ENCODE measurements at places on chromosomes 6 and 20.

- peak; percentile 28 for DNase-seq
These were observed 118.1 kb downstream of the SYNDIG1 start for GRCh38 chr20:24587384-24588046.

- DNase-seq = no peak
These were observed 214.0 kb downstream of the CLIC5 start for GRCh38 chr6:45801471-45802289.

DNA sequence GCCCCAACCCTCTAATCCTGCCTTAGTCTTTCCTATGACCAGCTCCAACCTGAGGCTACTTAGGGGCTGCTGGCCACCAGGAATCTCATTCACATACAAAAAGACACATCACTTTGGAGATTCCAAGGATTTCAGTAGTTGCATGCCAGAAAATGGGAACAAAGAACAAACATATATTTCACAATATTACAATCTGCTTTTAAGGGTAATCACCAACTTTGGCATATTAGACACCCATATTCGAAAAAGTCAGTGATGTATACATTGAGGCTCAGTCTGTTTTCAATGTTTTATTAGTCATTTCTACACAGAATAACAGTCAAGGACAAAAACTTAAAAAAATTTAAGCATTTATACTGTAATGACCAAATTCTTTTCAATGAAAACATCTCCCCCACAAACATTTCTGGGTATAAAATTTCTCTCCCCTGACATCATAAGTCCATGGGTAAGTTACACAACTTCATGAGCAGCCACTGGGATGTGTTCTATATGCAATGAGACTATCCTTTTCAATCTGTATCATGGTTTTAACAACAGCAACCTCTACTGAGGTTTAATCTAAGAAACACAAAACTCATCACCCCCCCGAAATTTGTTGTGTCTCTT lies 103.5 kb downstream of the MAP7 start:
- no peak for DNase-seq

GRCh38 chr20:24684956-24685691 lies 215.7 kb downstream of the SYNDIG1 start:
- DNase-seq = peak; percentile 52

DNA sequence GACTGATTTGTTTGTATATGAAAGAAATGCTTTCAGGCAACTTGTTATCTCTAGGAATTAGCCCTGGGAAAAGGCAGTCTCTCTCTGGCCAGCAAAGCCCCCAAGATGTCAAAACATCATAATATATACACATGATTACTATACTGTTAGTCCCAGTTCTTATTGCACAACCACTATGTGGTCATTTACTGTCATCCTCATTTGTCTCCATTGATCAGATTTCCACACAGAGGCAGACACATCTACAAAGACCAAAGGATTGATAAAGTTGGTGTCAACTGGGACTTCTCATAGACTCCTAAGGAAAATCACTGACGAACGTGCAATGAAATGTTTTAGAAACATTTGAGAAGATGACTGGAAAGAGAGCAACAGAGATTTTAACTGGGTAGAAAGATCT lies 71.9 kb upstream of the POPDC3 start:
- DNase-seq = no peak

- peak; percentile 60 for DNase-seq
These were observed 156.8 kb downstream of the DNAH8 start for GRCh38 chr6:38871741-38872568.

GRCh38 chr20:1212607-1213396 lies 9.5 kb downstream of the C20orf202 start:
- DNase-seq = peak; percentile 85

- DNase-seq = no peak
These were observed 62.4 kb downstream of the PREX1 start for GRCh38 chr20:48765359-48765758.

- no peak for DNase-seq
These were observed 5.5 kb upstream of the HLA-E start for GRCh38 chr6:30483677-30484279.

GRCh38 chr6:142810952-142811514 lies 133.9 kb downstream of the HIVEP2 start:
- DNase-seq = no peak

DNA sequence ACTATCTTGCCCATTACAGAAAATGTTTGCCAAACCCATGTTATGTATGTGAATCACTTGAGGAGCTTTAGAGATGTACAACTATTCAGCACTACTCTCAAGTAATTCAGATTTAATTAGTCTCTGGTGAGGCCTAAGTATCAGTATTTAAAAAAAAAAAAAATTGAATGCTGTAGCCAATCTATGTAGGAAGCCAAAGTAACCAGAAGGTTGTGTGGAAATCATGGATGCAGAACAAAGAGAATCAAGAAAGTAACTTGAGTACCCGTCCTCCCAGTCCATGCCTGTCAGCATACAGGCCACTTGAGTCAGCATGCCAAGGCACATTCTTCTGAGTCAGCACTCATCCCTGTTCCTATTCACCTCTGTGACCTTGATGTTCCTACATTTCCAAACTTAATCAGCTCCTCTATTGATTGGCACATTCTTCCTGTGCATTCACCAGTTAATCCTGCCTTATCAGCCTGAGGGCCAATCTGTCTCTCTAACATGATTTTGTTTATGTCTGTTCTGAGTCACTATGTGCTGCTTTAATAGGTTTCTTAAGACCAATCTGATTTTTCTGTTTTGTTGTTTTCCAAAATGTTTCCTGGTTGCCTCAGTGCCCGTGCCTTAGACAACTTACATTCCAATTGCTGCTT lies 165.6 kb downstream of the KCNQ5 start:
- DNase-seq = no peak

DNA sequence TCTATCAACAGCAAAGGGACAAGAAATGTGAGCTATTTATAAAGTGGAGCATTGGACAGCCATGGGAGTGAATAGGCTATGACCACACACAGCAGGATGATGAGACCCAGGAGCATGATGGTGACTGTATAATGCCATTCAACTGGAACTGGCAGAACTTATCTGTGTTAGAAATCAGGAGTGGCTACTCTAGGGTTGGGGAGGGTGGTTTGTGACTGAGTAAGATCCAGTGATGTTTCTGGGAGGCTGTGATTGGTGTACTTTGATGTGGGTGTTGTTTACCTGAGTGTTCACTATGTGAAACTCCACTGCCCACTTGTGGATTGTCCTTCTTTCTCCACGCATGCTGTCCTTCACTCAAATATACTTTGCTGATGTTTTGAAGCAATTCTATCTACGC lies 11.5 kb upstream of the HLA-B start:
- no peak for DNase-seq

GRCh38 chr6:124577734-124578281 lies 384.4 kb upstream of the RNF217 start:
- DNase-seq = no peak

- no peak for DNase-seq
These were observed 90.0 kb downstream of the SLC22A23 start for GRCh38 chr6:3366596-3367413.

- no peak for DNase-seq
These were observed 35.6 kb upstream of the TBC1D20 start for GRCh38 chr20:497979-498378.

DNA sequence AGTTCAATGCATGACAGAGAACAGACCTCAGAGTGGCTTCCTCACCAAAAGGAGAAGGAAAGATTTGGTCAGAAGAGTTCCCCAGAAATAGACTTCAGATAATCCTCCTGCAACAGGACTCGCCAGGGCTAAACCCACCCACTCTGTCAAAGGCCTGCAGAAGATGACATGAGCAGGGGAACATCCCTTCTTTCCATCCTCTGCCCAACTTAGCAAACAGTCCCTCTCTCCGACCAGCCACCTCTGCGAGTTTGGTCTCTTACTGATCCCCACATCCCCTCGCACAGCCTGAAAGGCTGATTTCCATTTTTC lies 7.5 kb downstream of the NFATC2 start:
- DNase-seq = no peak

DNA sequence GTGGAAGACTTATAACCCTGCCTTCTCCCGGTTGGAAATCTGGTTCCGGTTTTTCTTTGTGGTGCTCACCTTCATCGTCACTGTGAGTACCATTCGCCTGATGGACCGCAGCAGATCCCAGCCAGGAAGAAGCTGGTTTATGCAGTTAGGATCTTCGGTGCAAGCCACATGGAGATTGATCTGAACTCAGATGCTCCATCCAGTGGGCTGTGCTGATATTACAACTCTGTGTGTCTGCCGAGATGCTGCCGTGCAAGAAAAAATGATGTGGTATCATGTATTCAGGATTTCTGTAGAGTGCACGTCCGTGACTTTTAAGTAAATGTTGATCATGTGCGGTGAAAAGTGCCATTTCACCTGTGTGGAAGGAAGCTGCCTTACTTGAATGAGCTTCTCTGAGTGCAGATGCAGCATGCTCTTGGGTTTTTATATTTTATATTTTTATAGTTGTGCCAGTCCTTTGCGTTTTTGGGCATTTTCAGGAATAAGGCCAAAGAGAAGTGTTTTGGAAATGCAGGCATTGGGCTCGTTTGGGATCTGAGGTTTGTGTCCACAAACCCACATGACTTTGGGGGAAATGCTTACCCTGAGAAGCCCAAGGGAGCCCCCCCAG lies 39.2 kb downstream of the DYNLT1 start:
- DNase-seq = peak; percentile 85

- no peak for DNase-seq
These were observed 74.6 kb downstream of the TMEM244 start for GRCh38 chr6:129786548-129786947.

DNA sequence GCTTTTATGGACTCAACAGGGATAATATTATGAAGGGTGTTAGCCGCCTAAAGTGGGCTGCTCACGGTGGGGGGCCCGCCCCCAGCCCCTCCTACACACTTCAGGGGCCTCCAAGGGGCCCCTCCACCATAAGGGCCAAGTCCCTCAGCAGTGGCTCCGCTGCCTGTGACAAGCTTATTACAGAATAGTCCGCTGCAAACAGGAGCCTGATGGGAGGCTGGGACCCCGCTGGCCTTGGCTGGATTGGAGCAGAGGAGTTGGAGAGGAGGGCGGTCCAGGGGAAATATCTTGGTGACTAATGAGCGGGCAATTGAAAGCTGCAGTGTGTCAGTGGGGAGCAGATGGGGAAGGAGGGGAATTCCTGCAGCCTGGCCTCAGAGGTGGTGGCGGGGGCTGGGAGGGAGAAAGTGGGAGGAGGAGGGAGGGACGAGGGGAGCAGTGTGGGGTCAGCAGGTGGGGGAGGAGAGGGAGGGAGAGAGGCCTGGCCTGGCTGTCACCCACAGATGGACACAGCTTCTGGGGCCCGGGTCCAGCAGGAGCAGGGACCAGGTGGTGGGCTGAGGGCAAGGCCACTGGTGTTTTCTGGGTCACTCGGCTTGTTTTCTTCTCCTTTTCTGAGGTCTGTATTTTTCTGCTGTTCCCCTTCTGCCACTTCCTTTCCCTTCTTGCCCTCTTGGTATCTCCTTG lies 57.6 kb upstream of the FOXP4 start:
- peak; percentile 83 for DNase-seq

Data from kidney (tissue), 22 donors.